ENCODE measurements at places on chromosomes 5 and 9. TPM values are rescaled to one million over a fixed set of nuclear protein-coding genes. Genes with fewer than 3 reads are reported as not detected.

DNA sequence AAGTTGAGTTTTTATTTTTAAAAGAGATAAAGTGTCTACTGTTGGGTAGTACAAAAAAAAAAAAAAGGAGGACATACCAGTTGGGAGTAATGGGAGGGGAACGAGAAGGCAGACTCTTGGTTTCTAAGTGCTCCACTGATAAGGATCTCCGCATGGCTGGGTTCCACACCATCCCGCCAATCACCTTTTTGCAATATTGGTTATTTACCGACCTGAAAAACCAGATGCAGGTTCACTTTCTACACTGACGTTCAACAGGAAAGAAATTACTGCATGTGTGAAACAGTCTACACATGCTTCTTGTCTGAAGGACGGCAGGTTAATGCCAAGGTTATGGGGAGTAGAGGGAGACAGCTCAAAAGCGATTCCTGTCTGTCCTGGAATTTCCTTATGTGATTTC, 75.5 kb downstream of the PTPN3 start:
- no peak for DNase-seq
- no peaks in the 10 kb centered on the region for H3K27me3 ChIP-seq
- H3K4me1 ChIP-seq = peaks cover 2% of the 10 kb centered on the region
- H3K36me3 ChIP-seq = peaks cover 21% of the 10 kb centered on the region
- no peak overlapping the region for H3K27ac ChIP-seq

The TNC gene
- polyA plus RNA-seq = 9.4 TPM

- no peaks in the 10 kb centered on the region for H3K36me3 ChIP-seq
- H3K4me1 ChIP-seq = peaks cover 6% of the 10 kb centered on the region
- no peaks in the 10 kb centered on the region for H3K27me3 ChIP-seq
- DNase-seq = no peak
- H3K4me3 ChIP-seq = no peak overlapping the region
These were observed 283.7 kb downstream of the CRB2 start for GRCh38 chr9:123639743-123640142.

GRCh38 chr5:73382401-73382740, 66.2 kb downstream of the FOXD1 start:
- H3K36me3 ChIP-seq = no peaks in the 10 kb centered on the region
- H3K27me3 ChIP-seq = no peaks in the 10 kb centered on the region
- H3K4me3 ChIP-seq = no peak overlapping the region
- peak; percentile 70 for DNase-seq
- no peak overlapping the region for H3K27ac ChIP-seq
- peaks cover 3% of the 10 kb centered on the region for H3K4me1 ChIP-seq

DNA sequence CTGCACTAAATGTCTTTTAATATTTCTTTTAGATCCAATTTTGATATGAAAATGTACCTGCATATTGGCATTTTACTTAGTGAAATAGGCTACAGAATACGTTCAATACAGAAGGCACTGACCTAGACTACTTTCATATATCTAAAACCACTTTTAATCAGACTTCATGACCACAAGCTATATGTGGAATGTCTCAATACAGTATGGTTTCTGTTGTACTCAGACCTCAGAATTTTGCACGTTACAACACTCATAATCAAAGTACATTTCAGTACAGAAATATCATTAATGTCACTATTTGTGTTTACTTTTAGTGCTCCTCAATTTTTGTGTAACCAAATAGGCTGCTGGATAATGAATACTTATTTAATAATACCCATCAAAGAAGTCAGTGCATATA, 74.8 kb downstream of the MEF2C start:
- no peaks in the 10 kb centered on the region for H3K4me1 ChIP-seq
- no peak for DNase-seq
- no peak overlapping the region for H3K27ac ChIP-seq

The EEIG1 gene
- polyA plus RNA-seq = 34.3 TPM

The GPRIN1 gene
- 0.45 TPM for polyA plus RNA-seq

The C5orf58 gene
- polyA plus RNA-seq = not detected

The ANGPTL2 gene
- polyA plus RNA-seq = 4.3 TPM

DNA sequence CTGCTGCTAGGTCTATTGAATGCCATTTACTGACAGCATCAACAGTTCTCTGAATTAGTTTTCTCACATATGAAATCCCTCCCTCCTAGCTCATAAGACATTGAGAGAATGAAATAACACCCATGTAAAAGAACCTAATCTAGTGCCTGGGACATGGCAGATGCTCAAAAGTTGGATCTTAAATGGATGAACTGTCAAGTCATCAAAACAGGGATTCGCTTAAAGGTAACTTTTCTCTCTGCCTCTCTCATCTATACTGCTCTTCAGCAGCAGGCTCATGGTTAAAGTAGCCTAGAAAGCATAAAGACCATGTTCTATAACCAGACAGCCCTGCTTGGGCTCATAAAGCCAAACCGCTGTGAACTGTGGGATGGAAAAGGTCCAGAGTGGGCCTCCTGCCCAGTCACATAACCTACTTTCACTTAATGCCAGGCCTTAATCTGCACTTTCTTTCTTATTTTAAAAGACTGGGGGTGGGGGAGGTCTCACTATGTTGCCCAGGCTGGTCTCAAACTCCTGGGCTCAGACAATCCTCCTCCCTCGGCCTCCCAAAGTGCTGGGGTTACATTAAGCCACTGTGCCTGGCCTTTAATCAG, 3.7 kb downstream of the TMEM245 start:
- H3K27ac ChIP-seq = peak overlapping the region; percentile 16
- no peaks in the 10 kb centered on the region for H3K27me3 ChIP-seq
- no peaks in the 10 kb centered on the region for H3K4me1 ChIP-seq
- no peaks in the 10 kb centered on the region for H3K36me3 ChIP-seq
- peak overlapping the region; percentile 4 for H3K4me3 ChIP-seq

The FAM221B gene
- not detected for polyA plus RNA-seq

- H3K4me1 ChIP-seq = no peaks in the 10 kb centered on the region
- H3K36me3 ChIP-seq = no peaks in the 10 kb centered on the region
- DNase-seq = no peak
- H3K4me3 ChIP-seq = no peak overlapping the region
- no peaks in the 10 kb centered on the region for H3K27me3 ChIP-seq
These were observed 280.3 kb upstream of the CDH9 start for GRCh38 chr5:27318701-27319100.

DNA sequence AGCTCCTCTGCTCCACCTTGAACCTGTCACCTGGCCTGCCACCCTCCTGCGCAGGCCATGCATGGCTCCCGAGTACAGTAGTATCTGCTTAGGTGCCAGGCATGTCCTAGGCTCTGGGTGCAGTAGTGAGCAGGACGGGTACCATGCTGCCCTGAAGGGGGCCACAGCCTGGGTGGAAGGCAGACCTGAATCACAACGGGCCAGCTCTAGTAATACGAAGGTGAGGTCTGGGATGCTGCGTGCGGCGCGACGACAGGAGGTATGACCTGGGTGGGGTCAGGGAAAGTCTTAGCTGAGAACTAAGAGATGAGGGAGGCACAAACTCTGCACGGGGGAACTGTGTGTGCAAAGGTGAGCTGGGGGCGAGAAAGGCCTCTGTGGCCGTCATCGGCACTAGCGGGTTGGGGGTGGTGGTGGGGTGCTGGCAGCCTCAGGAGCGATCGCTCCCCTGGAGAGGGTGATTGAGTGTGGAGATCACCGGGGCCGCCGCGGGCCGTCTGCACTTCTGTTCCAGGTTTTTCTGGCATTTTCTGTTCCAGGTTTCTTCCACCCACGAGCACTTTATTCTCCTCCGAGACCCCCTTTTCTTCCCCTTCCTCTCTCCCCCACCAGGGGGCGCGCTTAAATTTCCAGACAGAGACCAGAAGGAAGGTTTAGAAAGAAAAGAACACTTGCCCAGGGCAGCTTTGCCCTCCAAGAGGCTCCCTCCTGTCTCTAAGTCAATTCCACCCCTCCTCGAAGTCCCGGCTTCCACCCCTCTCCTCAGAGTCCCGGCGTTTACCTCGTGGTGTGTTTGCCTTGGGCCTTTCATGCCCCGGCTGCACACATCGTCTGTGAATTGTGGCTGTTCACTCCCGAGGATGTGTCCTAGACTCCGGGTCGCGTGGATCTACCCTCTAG, 15.1 kb downstream of the PDLIM4 start:
- H3K27ac ChIP-seq = no peak overlapping the region
- DNase-seq = peak; percentile 87
- peaks cover 2% of the 10 kb centered on the region for H3K36me3 ChIP-seq

DNA sequence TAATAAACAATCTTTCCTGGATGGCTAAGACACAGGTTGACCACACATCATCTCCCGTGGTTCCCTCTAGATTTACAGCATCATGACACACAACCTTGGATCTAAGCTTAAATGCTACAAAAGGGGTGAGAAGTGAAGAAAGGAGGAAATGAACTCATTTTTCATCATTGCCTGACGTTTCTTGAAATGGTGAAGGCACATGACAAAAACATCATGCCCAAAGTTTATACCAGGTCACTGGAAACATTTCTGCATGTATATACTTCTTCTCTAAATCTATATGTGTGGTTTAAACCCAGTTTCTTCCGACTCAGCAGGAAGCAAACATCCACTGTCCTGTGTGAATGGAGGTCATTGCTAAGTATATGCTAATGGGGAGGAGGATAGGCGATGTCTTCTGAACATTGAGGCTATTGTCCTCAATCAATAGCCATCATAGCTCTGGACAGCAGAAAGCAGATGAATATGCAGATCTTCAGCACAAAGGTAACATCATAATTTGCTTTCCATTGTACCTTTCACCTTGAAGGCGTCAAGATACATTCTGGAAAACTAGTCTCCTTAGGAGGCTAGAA, 137.4 kb downstream of the MED27 start:
- H3K36me3 ChIP-seq = no peaks in the 10 kb centered on the region
- H3K4me1 ChIP-seq = no peaks in the 10 kb centered on the region

The CDKN2B gene
- 0.30 TPM for polyA plus RNA-seq

- H3K4me3 ChIP-seq = no peak overlapping the region
- H3K36me3 ChIP-seq = no peaks in the 10 kb centered on the region
- no peaks in the 10 kb centered on the region for H3K27me3 ChIP-seq
- no peak overlapping the region for H3K27ac ChIP-seq
These were observed 69.2 kb upstream of the S1PR3 start for GRCh38 chr9:88922091-88922490.

DNA sequence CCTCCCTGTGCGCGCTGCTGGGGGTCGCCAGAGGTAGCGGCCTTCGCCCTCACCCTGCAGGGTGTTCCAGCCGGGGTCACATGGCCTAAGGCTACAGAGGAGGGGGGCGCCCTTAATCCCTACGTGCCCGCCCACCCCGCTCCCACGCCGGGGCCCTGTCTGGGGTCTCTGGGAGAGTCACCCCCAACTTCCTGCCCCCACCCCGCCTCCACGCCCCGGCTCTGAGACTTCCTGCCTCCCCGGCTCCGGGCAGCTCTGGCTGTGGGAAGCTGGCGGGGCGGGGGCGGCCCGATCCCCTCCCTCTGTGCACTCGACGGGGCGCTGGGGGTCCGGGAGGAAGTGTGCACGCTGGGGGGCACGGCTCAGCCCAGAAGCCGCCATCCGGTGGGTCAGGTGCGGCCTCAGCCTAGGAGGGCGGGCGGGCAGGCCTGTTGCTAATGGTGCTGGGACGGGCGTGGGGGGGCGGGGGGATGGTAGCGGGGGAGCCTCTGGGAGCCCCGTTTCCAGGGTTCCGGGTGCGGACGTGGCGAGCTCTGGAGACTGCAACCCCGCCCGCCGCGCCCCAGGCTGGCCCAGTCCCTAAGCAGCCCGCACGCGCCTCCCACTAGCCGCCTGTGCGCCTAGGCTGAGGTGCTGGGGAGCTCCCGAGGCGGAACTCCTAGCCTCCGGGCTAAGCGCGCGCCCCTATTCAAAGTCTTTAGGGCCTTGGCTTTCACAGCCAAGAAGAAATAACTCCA, 61.6 kb downstream of the CXXC5 start:
- no peaks in the 10 kb centered on the region for H3K36me3 ChIP-seq
- DNase-seq = peak; percentile 84
- H3K4me1 ChIP-seq = peaks cover 9% of the 10 kb centered on the region
- peak overlapping the region; percentile 11 for H3K27ac ChIP-seq
- no peak overlapping the region for H3K4me3 ChIP-seq

The TRAF1 gene
- polyA plus RNA-seq = 3.1 TPM

DNA sequence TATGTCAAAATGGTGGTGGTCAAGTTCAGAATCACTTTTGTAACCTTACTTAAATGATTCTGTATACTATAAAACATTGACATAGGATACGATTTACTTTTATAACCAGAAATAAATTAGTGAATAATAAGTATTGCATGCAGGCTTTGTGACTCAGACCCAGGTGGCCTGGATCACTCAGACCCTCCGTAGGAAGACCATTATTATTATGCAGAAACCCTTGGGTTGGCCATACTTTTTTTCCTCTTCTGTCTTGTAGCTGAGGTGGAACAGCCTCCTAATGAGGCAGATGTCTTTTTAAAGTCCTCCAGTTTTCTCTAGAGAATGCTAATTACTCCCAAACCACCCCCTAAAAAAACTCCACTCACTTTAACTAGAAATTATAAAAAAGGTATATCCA, 121.9 kb downstream of the LPAR1 start:
- H3K27me3 ChIP-seq = no peaks in the 10 kb centered on the region
- no peaks in the 10 kb centered on the region for H3K36me3 ChIP-seq
- no peak overlapping the region for H3K4me3 ChIP-seq
- no peak for DNase-seq
- no peak overlapping the region for H3K27ac ChIP-seq

- H3K27me3 ChIP-seq = no peaks in the 10 kb centered on the region
- H3K27ac ChIP-seq = peak overlapping the region; percentile 43
- DNase-seq = no peak
- H3K4me1 ChIP-seq = peaks cover 23% of the 10 kb centered on the region
These were observed 199.9 kb downstream of the AOPEP start for GRCh38 chr9:94926431-94926800.

- H3K4me1 ChIP-seq = no peaks in the 10 kb centered on the region
- no peak for DNase-seq
- no peaks in the 10 kb centered on the region for H3K27me3 ChIP-seq
- H3K27ac ChIP-seq = no peak overlapping the region
These were observed 335.2 kb upstream of the TARS1 start for GRCh38 chr5:33105521-33105941.

DNA sequence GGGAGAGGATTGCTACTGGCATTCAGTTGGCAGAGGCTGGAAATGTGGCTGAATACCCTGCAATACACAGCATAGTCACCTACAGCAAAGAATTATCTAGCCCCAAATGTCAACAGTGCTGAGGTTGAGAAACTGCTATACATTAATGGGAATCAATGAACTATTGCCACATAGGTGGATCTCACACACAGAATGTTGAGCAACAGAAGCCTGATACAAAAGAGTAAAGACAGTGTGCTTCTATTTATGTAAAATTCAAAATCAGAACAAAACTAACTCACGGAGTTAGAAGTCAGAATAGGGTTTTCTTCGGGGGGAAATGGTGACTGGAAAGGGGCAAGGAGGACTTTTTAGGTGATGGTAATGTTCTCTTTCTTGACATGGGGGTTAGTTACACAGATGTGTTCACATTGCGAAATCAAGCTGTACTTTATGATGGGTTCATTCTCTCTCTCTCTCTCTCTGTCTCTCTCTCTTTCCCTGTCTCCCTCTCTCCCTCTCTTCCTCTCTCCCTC, 45.7 kb upstream of the PANK3 start:
- no peaks in the 10 kb centered on the region for H3K36me3 ChIP-seq
- no peaks in the 10 kb centered on the region for H3K27me3 ChIP-seq
- no peak overlapping the region for H3K4me3 ChIP-seq

- no peak overlapping the region for H3K27ac ChIP-seq
- H3K4me3 ChIP-seq = no peak overlapping the region
- H3K36me3 ChIP-seq = no peaks in the 10 kb centered on the region
- no peaks in the 10 kb centered on the region for H3K27me3 ChIP-seq
- no peak for DNase-seq
These were observed 385.6 kb downstream of the MLLT3 start for GRCh38 chr9:20236676-20237075.
